Esophagus squamous epithelium (tissue), 5 donors: ENCODE measurements at places on chromosomes 4 and X.
A peak's percentile ranks its signal among the peaks of the same experiment; 100 is the strongest.

DNA sequence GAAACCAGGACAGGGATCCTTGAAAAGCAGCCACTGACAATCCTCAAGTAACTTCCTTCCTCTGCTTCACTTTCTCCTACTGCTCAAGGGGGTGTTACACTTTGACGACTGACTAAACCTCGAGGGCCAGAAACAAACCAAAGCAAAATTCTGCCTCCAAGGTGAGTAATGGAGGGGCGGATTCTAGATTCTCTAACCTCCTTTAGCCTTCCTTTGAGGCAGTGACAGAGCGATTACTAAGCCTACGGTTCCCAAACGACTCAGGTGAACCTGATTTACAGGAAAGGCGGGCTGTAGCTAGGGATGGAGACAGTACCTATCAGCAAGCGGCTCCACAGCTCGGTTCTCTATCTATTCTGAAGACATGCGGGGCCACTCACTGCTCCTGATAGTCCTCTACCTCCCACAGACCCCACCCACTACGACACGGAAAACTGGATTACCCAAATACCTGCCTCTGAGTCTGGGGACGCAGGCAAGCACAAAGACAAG lies 487 bp downstream of the TBCK start:
- peak; percentile 5 for DNase-seq

DNA sequence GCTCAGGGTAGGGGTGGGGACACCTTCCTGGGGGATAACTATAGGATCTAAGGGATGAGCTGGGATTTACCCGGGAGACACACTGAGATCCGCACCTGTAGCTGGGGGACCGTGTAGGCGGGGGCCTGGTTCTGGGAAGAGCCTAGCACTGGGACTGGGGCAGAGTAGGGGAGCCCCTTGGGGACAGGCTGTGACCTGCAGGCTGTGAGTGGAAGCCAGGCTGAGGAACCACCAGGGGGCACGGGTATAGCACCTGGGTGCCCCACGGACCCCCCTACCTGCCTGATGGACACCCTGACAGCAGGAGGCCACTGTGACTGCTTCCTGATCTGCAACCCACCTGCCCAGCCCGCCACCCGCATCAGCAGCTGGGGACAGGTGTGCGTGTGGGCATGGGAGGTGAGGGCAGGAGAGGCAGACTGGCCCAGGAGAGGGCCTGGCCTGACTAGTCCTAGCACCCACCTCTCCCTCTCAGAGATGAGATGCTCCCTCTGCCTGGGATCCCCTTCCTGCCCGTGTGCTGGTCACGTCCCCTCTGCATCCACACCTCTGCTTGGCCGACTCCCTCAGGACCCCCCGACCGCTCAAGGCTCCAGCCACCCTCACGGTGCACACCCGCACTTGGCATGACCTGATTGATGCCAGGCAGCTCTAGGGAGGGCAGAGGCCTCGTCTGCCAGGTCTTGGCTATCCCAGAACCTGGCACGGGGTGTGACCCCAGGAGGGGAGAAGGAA lies 94.2 kb upstream of the NKX1-1 start:
- no peak for DNase-seq

- no peak for DNase-seq
Observed at GRCh38 chr4:184115399-184115798, 102.3 kb downstream of the ENPP6 start.

DNA sequence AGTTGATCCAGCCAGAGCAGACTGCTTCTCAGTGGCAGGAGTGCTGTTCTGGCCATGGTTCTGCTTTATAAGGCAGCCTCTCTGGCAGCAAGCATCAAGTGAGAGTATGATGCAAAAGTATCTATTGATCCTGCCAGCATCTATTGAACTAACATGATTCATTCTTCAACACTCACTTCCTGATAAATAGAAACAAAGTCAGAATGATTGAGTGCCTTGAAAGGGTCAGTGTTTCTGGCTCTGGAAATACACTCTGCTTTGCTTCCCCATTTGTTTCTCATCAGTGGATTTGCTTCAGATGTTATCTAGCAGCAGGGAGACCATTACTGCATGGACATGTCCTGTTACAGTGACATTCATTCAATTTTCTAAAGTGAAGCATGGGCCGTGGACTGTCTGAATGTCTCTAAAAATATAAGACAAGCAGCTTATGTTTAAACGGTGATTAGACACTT lies 66.2 kb upstream of the FRAS1 start:
- DNase-seq: no peak

- DNase-seq: no peak
Observed at GRCh38 chr4:95857761-95858160, 17.9 kb downstream of the PDHA2 start.

- DNase-seq: no peak
Observed at GRCh38 chr4:161121451-161121850, 1042.3 kb downstream of the FSTL5 start.

DNA sequence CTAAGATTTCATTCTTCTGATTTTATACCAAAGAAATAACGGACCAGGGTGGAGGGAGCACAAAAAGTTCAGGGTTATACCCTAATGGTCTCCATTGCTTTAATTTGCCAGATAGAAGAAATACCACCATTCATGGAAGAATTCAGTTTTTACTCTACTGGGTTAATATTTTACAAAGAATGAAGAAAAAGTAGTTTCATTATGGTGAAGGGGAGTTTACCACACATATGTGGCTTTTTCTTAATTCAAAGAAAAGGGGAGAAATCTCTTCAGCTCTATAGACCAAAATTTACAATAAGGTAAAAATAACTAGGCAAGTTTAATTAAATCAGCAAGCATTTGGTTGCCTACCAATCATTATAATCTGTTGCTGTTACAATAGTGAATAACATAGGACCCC lies 37.6 kb downstream of the CASK start:
- DNase-seq: no peak

DNA sequence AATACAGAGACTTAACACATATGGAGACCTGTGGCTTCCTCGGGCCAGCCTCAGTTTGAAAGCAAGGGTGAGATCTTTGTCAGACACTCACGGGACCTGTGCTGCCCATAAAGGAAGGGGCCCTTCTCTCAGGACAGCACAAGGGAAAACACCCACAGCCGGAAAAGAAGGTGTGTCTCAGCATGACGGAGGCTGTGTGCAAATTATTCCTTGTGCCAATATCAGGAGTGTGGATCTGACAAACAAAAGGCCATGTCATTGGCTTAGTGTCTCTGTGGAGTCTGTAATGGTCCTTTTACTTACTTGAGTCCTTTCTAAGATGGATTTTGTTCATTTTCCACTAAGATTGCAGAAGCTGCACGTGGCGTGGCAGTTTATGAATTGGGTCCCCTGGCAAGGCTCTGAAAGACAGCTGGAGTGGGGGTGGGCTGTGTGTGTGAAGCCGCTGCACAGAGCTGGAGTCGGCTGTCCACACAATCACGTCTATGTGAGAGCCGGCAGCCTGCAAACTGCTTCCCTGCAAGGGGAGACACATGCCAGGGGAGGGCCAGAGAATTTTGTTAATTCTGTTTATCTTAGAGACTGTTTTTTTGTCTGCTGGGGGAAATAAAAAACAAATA lies 1.9 kb downstream of the ENPP6 start:
- DNase-seq: no peak

DNA sequence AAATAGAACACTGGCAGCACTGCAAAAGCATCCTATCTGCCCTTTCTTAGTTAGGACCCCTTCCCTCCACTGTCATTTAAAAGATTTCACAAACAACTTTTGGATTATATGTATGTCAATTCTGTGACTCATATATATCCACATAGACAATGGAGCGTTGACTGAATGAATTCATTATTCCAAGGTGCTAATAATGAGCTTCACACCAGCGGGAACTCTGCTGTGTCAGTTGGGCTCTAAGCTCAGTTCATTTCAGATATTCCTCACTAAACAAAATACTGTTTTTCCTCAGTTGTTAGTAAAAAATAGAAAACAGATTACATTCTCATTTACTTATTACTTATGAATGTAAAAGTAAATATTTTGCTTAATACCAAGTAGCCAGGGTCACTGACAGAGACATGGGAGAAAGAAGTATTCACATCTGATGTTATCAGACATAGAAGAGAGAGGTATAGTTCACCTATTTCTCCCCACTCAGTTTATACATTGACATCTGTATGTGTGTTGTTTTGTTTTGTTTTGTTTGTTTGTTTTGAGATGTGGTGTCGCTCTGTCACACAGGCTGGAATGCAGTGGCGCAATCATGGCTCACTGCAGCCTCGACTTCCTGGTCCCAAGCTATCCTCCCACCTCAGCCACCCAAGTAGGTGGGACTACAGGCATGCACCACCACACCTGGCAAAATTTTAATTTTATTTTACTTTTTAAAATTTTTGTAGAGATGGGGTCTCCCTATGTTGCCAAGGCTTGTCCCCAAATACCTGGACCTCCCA lies 10.9 kb downstream of the NFKB1 start:
- no peak for DNase-seq

DNA sequence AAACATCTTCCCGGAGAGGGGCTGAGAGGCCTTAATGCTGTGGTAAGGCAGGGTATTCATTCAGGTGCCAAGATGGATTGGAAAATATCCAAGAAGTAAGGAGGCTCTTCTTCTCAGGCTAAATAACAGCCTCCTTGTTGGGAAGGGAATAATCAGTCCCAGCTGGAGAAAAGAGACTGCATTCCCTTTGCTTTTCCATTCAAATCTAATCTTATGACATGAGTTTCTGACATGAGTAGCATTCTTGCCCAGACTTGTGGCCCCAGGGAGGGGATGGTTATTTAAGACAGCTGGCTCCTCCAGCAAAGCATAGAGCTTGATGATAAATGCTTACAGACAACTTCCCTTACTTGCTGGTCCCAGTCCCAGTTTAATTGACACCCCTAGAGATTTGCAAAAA lies 98.3 kb downstream of the DCLK2 start:
- DNase-seq: no peak

GRCh38 chr4:112085156-112086035 lies 59.9 kb upstream of the FAM241A start:
- DNase-seq: no peak

DNA sequence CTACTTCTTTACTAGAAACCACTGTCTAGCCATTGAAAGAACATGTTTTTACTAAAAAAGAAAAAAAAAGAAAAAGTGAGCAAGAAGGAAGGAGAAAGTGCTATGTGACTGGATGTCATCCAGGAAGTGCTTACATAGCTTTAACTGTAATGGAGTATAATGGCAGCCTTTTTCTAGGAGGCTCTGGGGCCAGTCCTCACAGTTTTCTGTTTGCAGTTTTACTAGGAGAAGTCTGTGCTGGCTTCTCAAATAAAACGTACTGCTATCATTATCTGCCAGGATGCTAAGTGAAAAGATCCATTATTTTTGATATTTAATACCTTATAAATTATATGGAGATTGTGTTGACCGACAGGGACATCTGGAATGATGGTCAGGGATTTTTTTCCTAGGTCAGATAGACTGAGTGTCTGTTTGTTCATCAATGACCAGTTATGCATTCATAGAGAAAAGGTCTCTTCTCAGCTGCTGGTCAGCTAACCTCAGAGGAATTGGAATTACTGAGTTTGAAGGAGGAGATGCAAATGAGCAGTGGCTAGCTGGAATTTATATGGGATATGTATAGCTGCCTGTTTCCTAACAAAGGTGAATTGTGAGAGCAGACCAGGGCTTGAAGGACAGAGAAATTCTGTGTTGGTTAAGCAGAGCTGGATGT lies 21.7 kb downstream of the LPAR4 start:
- no peak for DNase-seq

DNA sequence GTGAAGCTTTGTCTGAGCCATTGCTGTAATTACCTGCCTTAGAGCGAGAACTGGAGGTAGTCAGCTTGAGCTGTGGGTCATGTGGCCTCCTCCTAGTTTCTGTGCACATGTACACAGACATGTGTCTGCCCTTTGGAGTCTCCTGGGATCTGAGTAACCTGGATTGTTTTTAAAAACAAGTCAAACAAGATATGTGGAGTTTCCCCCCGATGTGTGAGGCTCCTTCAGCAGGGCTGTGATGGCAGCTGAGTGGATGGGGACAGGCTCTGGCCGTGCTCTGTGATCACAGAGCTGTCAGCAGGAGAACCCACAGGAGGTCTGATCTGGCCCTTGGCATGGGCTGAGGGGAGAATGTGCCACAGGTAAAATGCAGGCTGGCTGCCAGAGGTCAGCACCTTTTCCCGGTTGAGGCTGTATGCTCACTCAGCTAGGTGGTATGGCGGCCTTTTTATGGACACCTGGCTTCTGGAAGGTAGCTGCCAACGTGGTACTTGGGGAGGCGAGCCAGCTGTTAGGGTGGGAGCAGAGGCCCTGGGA lies 38.4 kb downstream of the NOP14 start:
- DNase-seq: no peak

DNA sequence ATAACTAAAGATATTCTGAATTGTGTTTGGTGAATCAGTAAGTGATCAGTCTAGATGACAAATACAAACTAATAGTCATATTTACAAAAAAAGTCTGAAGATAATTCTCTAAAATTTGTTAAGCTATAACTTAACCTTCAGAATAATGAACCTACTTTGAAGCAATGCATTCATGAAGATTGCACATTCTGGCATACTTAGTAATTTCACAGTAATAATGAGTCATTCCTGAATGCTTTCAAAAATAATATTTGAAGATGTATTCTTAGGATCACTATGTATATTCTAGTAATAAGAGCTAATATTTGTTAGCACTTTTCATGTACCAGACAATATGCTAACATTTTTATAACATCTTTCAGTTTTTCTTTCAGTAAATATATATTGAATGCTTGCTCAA lies 756.7 kb upstream of the SLIT2 start:
- DNase-seq: no peak

DNA sequence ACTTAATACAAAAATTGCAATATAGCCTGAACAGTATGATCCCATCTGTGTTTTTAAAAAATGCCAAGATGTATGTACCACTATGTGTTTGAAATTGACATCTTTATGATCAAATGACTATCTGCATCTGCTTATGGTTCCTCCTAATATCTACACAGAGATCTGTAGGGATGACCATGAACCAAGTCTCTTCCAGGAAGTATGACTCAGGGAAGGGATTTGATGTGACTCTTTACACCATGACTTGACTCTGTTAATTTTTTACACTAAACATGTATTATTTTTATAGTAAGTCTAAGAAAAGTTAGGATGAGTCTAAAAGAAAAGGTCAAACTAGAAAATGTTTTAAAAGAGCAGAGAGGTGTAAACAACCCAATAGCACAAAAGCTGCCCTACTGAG lies 164.0 kb downstream of the SH3KBP1 start:
- no peak for DNase-seq

- DNase-seq: no peak
Observed at GRCh38 chrX:13741695-13742094, 7.1 kb downstream of the OFD1 start.
